ENCODE measurements at places on chromosomes 16 and 17. TPM values are rescaled to one million over a fixed set of nuclear protein-coding genes. Genes with fewer than 3 reads are reported as not detected.

- DNase-seq, result peak; percentile 3
Observed at GRCh38 chr17:39981207-39981741, 667 bp downstream of the PSMD3 start.

The VASN gene
- 133 TPM for total RNA-seq

DNA sequence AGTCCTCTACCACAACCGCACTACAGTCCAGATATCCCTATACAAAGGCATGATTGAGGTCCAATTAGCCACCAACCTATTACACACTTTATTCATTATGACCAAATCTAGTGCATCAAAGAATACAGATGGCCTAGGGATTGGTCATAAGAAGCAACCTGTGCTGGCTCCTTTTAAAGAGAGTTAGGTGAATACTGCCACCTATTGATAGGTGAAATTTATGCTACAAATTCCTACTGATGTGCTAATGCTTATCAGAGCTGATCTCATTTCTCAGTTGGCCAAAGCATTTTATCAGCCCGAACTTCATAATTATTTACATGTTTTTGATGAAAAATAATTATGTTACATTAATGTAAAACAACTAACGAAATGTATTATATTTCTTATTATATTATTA, 166.3 kb downstream of the ANKFN1 start:
- peak; percentile 34 for DNase-seq

DNA sequence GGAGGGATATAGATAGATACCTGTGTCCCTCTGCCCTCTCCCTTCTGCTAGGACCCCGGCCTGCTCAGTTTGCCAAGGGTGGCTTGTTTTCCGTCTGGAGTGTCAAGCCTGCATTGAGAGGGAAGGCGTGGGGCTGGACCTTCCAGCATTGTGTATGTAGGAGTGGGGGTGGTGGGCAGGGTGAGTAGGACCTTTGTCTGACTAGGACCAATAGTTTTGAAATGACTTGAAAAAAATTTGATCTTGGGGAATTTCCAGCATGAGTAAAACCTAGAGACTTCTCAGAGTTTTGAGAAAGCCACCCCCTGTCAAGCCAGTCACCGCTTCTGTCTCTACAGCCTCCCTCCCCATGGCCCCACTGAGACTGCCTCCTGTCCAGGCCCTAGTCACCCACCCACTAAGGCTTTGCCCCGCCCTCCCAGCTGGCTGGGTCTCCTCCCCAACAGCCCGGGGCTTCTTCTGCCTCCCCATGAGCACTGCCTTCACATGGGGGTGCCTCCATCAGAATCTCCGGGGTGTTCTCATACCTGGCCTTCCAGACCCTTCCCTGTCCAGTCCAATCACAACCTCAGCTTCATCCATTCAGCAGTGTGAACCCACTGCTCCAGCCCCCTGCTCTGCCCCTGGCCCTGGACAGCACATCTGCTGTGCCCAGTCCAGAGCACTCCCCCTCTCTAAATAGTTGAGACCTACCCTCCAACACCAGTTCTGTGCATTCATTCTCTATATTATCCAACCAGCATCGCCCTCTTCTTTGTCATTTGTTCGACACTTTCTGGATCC, 207.0 kb downstream of the MSI2 start:
- peak; percentile 51 for DNase-seq

GRCh38 chr17:44543213-44543904, 13.9 kb upstream of the FZD2 start:
- peak; percentile 83 for DNase-seq

DNA sequence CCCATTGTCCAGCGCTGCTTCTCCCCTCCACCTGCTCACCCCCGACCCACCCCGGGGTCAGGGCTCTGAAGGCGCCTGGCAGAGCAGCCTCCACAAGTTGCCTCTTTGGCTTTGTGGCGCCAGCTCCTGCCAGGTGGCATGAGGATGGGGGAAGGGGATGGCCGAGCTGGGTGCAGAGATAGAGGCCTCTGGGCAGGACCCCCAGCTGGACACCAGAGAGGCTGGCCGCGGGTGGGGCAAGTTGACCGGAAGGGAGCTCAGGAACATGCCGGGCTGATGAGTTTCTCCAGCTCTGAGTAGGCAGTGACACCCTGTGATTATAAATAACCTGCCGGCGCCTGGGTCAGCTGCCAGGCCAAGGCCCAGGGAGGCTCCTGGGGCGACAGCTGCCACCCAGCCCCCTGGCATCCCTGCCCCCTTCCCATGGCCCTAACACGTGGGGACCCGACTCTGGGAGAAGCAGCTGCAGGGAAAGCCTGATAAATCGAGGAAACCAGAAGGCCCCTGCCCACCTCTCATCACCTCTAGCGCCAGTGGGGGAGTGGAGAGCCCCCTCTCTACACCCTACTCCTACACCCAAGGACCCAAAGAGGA, 729 bp downstream of the P2RX5 start:
- no peak for DNase-seq

DNA sequence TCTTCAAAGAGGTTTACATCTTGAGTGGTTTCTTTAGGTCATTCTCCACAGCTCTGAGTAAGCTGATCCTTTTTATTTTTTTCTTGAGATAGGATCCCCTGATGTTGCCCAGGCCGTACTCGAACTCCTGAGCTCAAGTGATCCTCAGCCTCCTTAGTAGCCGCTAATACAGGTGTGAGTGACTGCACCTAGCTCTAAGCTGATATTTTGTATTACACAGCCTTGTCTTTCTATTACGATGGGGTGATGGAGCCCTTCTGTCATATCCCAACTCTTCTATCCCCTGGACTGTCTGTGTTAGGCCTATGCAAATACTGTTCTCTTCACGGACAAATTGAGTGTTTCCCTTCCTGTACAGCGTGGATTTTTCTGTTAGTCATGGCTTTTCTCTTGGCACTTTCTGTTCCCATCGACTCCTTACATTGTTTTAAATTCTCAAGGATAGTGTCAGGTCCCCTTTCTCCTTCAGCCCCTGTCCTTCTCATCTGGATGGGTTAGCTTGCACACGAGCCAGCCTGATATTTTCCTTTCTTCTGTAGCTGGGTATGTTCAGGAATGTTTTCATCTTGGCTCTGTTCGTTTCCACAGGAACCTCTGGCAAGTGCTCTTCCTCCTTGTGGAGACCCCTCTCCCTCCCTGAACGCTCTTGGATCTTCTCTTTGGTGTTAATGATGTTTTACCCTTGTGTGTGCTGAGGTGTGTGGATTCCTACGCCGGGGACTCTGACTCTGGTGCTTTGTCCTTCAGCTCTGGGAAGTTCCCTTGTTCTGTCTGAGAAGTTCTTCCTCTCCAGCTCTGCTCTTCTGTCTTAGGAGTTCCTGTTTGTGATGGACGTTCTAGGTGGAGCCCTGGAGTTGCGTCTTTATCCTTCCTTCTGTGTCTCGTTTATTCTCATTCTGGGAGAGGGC, 2.3 kb downstream of the BANP start:
- DNase-seq, result no peak

GRCh38 chr16:76529120-76529519, 251.9 kb downstream of the CNTNAP4 start:
- DNase-seq, result no peak

DNA sequence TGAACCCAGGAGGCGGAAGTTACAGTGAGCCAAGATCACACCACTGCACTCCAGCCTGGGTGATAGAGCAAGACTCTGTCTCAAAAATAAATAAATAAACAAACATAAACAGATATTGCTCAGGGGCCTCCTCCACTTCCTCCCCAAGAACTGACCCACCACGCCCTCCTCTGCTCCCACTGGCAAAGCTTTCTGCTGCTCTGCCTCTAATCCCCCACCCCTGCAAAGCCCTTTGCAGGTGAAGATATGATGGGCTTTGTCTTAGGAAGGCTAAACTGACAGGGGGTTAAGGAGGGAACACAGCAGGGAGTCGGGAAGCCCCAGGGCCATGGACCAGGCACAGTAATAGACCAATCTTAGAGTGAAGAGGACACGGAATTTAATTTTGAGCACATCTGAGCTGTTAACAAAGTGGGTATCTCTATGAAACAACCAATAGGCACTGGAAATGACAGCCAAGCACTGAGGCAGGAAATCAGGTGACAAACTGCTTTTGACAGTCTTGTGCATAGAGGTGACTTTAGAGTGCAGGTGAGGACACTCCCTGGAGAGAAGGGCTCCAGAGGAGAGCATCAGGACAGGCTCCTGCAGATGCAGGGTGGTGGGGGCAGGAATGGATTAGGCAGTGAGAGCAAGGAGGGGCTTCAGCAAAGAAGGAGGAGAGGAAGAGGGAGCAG, 6.4 kb upstream of the CD300LD start:
- DNase-seq, result no peak

DNA sequence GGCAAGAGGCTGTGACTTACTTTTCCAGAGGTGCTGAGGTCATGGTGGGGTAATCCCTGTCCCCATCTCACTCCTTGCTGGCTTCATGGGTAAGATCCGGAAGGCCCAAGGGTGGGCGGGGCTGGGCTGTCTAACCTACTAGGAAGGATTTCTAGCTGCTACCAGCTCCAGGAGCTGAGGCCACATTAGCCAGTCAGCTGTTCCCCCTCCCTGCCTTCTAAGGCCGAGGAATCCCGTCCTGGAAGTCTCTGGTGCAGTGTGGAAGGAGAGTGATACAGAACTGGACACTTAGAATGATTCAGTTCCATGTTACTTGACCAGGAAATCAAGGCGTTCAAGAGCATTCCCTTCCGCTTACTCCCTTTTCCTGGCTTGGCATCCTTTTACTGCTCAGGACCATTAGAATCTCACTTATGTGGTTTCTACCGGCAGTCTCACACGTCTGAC, 8.9 kb downstream of the GNGT2 start:
- DNase-seq, result no peak

The ATF7IP2 gene
- total RNA-seq, result 4.8 TPM

DNA sequence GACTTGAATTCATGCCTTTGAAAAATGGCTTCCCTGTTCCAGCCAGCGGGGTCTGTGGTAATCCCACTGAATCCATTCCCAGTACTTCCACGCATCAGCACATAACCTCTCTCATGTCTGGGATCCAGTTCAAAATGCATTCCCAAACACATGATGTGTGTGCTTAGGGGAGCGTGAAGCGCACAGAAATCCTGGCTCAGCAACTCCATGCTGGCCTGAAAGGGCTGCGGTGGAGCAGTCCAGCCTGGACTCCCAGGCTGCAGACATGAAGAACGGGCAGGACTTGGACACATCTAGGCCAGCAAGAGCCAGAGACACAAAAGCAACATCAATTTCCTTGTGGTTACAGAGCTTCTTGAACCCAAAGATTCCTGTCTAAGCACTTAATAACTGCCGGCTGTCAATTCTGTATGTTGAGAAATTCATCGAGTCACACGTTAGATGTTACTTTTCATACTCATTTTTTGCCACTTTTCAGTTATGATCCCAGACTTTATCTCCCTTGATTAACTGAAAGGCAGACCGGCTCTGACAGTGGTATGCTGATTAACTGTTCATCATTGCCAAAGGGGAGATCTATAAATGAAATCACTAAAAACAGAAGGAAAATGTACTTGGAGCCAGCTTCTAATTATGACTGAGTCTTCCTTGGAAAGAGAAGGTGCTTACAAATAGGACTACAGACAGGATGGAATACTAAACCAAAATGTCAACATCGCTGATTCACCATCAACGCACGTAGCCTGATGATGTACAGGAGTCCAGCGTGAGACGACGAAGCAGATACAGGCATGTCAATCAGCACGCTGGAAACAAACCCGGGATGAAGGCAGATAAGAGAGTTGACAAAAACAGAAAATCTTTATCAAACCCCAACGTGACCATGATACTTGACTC, 23.0 kb downstream of the NSMCE1 start:
- peak; percentile 97 for DNase-seq

DNA sequence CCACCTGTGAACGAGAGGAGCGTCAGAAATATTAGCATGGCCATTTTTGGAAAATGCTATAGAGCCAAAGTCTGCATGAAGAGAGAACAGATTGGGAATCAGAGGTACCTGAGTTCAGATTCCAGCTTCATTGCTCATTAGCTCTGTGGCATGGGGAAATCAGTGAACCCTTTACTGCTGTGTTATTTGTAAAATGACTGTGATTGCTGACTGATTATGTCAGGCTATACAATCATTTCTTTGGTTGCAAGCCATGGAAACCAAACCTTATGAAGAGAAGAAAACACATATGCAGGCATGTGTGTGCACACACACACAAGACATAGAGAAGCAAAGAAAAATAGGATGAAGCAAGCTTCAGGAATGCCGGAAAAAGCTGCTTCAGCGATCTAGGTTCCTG, 101.4 kb upstream of the HSBP1 start:
- DNase-seq, result no peak

DNA sequence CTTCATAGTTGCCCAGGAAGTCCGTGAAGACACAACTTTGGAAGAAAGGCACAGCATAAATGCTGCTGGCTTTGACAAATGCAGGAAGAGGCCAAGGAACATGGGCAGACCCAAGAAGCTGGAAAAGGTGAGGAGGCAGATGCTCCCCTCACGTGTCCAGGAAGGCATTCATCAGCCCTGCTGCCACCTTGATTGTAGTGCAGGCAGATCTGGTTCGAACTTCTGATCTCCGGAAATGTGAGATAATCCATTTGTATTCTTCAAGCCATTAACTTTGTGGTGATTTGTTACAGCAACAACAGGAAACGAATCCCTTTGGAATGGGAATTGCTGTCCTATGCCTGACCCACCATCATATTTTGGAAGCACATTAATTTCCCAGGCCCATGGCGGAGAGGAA, 28.5 kb upstream of the LCMT1 start:
- DNase-seq, result no peak

GRCh38 chr16:68194251-68194650, 41.7 kb downstream of the ESRP2 start:
- DNase-seq, result no peak

The C1QTNF8 gene
- total RNA-seq, result not detected

The IL17C gene
- total RNA-seq, result not detected

DNA sequence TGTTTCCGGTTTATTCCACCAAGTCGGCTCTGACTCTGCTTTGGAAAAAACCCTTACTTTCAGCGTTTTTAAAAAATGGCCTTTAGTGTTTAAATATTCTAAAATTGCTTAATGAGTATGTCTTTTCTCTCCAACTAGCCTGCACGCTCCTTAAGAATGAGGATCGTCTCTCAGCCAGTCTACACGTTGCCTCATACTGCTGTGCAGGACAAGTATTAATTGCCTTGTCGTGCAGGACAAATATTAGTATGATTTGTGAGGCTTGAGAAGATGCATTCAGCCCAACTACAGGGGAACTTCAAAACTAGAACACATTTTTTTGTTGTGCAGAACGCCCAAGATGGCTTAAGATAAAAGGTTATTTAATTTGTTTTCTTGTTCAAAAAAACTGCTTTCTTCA, 61.2 kb downstream of the MARCHF10 start:
- DNase-seq, result peak; percentile 65

All from fibroblast of villous mesenchyme (primary cell).